Suppressor macrophage treated with lipopolysaccharide for 4 hours (primary cell): ENCODE measurements at places on chromosomes 7 and 10.

DNA sequence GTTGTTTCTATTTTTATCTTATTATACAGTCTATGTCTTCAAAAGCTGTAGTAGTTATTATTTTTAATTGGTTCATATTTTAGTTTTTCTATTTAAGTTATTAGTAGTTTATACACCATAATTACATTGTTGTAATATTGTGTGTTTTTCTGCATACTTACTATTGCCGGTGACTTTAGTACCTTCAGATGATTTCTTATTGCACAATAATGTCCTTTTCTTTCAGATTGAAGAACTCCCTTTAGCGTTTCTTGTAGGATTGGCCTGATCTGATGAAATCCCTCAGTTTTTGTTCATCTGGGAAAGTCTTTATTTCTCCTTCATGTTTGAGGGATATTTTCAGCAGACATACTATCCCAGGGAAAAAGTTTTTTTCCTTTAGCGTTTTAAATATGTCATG lies 74.3 kb upstream of the CREB5 start:
- DNase-seq: no peak

DNA sequence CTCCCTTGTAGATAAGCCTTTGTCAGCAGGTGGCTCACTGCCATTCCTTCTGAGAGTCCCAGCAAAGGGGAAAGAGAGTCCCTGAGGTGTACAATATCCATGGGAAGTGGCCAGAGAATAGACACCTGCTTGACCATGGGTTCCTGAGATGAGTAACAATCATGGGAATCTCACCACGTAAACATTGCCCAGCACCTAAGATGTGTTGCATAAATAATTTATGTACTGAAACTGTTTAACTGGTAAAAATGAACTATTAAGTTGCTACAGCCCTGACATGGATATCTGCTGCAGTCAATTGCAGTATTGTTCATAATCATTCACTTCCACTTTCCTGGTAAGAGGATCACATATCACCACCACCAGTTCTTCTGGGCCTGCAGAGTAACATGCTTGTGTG lies 123.8 kb upstream of the INHBA start:
- no peak for DNase-seq

GRCh38 chr10:133022776-133023100 lies 65.0 kb upstream of the ADGRA1 start:
- DNase-seq: peak; percentile 13

DNA sequence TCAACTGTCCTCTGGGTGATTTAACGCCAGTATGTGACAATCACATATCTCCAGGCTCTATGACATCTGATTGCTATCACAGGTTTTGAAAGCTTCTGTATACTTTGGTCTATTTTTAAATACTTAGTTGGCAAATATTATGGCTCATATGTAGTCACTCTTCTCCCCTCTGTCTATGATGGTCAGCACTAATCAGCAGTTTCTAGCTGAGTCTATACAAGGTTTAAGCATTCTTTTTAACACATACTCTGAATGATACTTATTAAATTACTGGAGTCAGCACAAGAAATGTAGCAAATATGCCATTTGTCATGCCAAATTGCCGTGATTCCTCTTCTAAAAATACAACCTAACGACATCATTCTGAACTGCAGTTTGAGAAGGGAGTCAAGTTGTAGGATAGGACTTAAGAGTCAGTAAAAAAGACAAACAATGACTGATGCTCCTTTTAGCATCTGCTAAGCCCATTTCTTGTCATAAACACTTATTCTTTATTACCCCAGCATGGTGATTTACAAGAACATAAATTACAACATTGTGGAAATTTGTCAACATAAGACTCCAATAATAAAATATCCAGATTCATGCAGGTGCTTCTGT lies 947.8 kb downstream of the XPNPEP1 start:
- DNase-seq: no peak

DNA sequence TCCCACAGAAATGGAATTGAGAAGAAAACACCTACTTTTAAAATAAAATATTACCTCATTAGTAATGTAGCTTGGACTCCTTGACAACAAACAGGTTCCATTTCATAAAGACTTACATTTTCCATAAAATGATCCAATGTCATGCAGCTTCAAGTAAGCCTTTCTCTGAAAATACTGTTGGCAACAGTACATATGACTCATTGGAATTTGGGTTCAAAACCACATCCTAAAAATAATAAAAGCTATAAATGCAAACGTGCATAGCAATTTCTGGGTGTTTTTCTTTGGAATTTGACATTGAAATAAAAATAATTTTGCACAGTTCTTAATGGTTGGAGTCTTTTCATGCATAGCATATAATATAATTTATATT lies 47.9 kb downstream of the FHIP2A start:
- no peak for DNase-seq

- DNase-seq: peak; percentile 93
Observed at GRCh38 chr10:86971232-86971991, 3.1 kb downstream of the ADIRF start.

DNA sequence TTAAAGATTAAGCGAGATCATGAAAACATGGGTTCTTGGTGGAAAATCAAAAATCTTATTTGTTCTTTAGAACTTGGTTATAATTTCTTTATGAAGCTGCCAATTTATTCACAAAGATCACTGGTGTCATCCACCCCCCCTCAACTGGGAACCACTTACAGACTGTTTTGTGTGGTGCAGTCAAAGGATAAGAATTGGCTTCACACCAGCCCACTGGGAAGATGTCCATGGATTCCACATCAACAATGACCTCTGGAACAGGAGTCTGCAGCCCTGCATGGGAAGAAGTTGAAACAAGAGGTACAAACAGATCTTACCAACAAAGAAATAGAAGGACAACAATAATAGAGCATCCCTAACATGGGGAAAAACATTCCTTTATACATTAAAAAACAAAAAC lies 205.2 kb downstream of the SFMBT2 start:
- DNase-seq: no peak

DNA sequence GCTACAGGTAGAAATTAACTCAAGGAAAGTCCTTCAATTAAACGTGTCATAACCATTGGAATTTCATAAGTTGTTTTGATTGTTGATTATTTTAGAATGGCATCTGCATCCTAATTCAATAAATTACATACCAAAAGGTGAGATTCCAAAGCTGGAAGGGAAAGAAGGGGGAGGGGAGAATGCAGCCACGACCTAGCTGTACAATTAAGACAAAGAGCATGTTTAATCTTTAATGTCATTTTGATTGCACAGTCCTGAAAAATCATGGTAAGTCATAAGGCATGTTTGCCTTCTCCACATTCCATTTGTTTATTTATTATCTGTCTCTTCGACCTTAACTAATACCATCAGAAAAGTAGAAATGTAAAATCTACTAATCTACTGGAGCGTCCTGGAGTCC lies 358.1 kb downstream of the FRMD4A start:
- no peak for DNase-seq

- DNase-seq: no peak
Observed at GRCh38 chr10:84415539-84416244, 87.3 kb downstream of the CCSER2 start.

DNA sequence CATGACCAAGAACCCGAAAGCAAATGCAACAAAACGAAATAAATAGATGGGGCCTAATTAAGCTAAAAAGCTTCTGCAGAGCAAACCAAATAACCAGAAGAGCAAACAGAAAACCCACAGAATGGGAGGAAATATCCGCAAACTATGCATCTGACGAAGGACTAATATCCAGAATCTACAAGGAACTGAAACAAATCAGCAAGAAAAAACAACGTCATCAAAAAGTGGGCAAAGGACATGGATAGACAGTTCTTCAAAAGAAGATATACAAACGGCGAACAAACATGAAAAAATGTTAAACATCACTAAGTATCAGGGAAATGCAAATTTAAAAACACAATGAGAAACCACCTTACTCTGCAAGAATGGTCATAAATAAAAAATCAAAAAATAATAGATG lies 35.3 kb upstream of the CACUL1 start:
- peak; percentile 51 for DNase-seq

DNA sequence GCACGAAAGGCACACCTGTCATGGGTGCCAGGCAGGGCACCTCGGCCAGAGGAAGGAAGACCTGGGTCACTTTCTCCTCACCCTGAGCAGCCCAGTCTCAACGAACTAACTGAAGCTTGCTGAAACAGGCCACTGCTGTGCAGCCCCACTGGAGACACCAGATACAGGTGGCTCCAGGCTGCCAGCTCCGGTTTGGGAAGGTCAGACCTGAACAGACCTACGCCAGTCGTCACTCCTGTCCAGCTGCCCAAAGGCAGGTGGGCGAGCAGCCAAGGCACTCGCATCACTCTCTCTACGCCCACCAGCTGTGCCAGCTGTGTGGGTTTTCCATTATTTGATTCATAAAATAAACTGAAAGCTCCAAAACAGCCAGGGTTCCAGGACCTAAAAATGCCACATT lies 256.1 kb downstream of the ZMYND11 start:
- DNase-seq: no peak

DNA sequence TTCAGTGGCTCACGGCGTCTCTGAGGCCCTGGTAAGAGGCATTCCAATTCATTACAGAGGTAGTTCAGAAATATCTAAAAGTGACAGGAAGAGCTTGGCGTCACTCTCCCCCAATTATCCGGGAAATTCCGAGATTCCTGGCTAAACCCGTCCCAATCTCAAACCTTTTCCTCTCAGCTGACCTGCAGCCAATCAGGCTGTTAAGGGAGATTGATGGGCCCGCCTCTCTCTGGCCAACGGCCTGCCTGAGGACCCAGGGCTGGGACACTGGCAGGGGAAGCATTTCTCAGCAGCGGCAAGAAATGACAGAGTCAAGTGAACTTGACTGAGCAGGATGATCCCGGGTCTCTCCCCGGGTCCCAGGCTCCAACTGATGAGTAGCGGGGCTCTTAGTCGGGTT lies 72.3 kb downstream of the EBF3 start:
- DNase-seq: no peak

- DNase-seq: peak; percentile 17
Observed at GRCh38 chr7:2116989-2117591, 115.7 kb downstream of the MAD1L1 start.

DNA sequence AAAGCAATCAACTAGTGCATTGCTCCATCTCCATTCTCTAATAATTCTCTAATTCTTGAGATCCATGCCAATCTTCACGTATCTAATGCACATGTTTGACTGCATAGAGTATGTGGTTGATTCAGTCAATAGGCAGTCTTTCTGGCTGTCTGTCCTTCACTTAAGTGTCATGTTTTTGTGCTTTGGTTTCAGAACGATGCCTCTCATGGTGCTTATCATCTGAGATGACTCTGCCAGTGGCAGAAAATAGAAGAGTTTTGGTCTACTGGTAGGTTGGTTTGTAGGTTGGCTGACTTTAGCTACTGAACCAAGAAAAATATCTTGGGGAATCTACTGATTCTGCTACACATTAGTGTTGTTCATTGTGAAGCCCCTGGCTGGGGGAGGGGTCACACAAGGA lies 364.2 kb downstream of the SFMBT2 start:
- no peak for DNase-seq

DNA sequence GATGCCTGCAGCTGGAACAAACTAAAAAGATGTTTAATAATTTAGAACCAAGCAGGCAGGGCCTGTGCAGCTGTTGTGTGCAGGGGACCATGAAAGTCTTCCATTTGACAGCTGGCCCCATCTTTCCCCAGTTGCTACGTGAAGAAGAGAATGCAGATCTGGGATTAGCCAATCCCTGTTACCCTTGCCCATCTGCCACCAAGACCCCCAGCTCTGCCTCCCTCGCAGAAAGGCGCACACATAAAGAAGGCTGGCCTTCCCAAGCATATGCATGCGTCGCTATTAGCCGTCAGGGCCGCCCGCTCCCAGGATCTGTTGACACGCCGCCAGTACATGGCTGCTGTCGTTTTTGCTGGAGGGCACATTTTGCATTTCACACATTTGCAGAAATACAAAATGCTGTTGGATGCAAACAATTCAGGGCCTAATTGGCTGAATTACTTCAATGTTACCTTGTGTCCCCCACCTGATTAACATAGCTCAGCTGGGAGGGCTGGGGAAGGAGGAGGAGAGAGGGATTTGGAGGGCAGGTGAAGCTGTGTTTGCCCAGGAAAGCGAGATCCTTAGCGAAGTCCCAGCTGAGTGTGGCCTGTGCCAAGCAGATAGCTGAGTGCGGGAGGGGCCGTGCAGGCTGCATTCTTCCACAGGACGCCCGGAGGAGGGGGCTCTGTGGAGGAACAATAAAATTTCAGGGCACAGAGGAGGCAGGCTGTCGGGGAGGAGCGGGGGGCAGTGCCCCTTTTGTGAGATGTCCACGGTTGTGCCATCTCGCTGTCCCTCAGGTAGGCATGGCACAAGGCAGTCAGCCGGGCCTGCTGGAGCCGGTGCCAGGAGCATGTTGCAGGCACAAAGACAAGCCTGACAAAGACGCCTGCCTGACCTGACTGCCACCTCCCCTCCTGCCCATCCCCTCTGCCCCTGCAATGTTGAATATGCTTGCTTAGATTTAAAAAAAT lies 443.0 kb upstream of the MKI67 start:
- DNase-seq: no peak

GRCh38 chr7:118239014-118239413 lies 14.5 kb downstream of the ANKRD7 start:
- DNase-seq: no peak

GRCh38 chr7:82327898-82328297 lies 115.7 kb downstream of the CACNA2D1 start:
- no peak for DNase-seq
